CD4-positive, alpha-beta memory T cell (primary cell): ENCODE measurements at places on chromosomes 5 and 9. TPM values are rescaled to one million over a fixed set of nuclear protein-coding genes. Genes with fewer than 3 reads are reported as not detected.

Gene RNF183
- polyA plus RNA-seq: not detected

DNA sequence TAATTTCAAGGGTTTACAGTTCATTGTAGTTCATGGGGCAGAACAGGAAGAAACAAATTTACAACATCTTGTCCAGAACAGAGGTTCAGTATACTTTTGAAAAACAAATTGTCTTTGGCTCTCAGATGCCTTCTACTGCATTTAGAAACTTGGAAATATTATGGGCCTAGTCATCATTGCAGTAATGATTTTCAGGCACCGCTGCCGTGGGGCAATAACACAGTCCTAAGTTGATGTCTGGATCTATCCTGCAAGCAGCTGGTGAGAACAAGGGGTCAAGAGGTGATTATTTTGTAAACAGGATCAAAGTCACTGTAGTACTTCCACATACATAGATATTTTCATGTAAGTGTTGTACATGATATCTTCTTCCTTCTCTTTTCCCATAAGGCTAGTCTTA is 82.5 kb upstream of the CAST start:
- no peak for DNase-seq

- DNase-seq: no peak
These were observed 71.5 kb downstream of the FBN2 start for GRCh38 chr5:128466554-128466953.

DNA sequence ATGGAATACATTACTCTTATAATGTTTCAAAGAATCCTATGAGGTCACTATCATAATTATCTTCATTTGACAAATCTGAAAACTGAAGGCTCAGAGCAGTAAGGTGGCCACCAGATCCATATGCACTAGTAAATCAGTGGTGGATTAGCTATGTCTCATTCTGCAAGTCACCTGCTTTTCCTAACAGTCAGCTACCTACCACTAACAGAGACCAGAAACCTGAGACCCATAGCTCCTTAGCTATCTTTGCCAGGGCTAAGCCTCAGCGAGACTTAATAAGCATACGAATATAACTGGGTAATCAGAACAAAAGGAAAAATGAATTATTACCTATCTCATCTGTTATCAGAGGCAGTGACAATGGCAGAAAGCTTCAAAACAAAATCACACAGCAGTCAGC is 118.7 kb downstream of the AUH start:
- no peak for DNase-seq

Gene TAF11L10
- polyA plus RNA-seq: not detected

Gene FGF10
- polyA plus RNA-seq: not detected

- DNase-seq: no peak
These were observed 19.3 kb downstream of the AK8 start for GRCh38 chr9:132858751-132859150.

DNA sequence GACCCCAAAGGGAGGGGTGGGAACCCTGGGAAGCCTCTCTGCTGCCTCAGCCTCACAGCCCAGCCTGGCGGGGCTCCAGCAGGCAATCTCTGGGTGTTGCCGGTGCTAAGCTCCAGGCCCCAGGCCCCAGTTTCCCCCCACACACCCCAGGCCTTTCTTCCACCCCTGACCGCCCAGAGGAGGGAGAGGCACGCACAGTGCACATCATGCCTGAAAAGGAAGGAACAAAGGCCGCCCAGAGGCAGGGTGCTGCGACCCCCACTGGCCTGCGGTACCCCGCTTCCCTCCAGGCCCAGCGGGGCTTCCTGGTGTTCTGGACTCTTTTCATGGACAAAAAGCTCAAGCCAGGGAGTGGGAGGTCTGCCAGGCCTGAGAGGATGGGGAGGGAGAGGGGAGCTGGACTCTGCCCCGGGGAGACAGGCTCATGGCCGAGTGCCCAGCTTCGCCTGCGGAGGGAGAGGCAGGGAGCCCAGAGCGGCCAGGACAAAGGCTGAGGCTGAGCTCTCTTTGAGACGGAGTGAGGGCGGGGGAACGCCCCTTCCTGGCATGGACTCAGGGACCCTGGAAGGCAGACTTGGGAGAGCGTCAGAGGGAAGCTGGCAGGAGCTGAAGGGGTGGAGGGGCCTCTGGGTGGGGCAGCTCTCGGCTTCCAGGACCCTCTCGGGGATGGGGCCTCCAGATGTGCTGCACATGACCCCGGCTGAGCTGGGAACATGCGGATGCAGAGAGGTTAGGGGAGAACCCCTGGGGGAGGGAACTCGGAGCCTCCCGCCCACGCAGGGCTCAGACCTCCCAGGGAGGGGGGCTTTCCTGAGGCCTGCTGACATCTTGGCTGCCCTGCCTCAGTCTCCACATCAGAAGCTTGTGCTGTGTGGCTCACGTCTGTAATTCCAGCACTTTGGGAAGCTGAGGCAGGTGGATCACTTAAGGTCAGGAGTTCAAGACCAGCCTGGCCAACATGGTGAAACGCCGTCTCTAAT is 1.8 kb upstream of the ENTPD2 start:
- no peak for DNase-seq

- DNase-seq: no peak
These were observed 174.7 kb downstream of the PPP2R2B start for GRCh38 chr5:146703899-146704298.

GRCh38 chr9:95435074-95435728 is 81.6 kb downstream of the PTCH1 start:
- peak; percentile 5 for DNase-seq

- DNase-seq: no peak
These were observed 212.6 kb upstream of the TARS1 start for GRCh38 chr5:33228149-33228548.

DNA sequence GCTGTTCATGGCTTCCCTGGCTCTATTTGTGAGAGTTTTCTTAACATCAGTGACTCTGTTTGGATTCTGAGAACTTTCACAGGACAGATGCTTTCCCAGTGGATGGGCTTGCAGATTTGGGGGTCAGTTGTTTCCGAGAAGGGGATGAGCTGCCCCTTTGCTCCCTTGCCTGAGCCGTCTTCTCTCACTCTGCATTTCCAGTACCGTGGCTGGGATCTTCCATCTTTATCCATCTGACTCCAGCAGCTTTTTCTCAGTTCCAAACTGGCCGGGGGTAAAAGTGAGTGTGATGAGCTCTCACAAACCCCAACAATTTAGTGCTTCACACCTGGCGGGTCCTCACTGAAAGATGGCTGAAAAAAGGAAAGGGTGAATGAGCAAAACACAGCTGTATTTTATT is 79.1 kb downstream of the TENT4A start:
- no peak for DNase-seq

DNA sequence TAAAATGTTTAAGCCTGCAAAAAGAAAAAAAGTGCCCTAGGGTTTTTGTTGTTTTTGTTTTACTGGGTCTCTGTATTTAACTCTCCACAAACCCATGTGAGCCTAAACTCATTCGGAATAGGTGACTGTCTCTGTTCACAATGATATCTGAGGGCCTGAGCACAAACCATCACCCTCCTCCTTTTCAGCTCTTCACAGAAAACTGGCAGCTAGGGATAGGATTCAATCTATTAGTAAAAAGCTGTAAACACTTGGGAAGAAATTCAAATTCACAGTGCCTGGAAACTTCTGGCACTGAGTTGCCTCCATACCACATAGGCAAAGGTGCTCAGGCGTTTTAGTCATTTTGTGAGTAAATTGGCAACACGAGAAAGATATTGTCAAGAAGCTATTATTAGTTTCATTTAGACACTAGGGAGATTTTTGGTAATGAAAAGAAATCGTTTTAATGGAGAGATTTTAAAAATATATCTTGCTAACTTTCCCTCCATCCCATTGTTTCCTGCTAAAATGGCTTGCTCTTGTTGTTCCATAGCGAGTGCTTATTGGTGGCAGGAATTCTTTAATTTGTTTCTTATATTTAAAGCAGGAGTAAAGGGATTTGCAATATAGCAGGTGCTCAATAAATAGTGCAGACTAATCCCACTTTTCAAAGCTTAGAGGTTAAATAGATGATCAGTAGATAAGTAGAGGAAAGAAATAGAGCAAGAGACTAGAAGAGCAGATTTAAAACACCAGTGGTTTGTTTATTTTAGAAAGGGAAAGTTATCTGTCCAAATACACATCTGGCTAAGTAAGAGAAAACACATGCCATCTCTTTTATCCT is 9.7 kb downstream of the FOXD1 start:
- no peak for DNase-seq

DNA sequence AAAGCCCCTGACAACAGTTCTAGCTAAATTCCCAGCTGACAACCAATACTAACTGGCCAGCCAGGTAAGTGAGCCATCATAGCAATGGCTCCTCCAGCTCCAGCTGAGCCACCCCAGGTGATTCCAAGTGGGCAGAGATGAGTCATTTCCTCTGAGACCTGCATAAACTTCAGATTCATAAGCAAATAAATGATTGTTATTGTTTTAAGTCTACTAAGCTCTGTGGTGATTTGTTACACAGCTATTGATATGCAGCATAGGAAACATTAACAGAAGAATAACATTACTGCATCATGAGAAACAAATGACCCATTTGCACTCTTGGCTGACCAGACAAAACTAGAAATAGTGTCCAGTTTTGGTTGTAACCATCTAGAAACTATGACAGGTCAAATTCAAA is 60.3 kb downstream of the TTC39B start:
- no peak for DNase-seq

DNA sequence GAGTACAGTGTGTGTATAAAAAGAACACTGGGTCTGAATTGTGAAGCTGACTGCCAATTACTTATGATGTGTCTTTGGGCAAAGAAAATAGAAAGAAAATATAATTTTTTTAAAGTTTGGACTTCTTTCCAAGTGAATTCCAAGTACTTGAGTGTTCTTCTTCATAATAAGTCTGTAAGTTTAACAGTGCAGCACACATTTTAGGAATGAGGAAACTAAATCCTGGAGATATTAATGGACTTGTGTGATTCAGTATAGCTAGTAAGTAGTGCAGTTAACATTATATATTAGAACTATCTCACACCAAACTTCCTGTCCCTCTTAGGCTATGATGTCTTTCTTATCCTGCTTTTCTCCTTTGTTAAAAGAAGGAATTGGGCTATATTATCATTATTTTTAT is 1953.8 kb downstream of the MAT2B start:
- DNase-seq: no peak

DNA sequence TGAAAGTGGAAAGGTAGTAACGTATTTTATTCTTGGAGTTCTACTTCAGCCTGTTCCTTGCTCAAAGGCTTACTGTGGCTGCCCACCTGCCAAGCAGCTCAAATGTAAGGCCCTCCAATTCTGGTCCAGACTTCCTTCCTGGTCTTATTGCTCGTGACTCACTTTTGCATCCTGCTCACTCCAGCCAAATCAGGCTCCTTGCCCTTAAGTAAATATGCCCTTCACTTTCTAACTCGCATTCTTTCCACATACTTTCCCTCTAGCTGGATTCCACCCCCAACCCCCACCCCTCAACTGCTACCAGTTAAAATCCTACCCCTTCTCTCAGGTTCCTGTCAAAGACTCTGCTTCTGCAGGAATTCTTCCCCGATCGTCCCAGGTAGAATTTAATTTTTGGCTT is 96.6 kb downstream of the GALNT10 start:
- DNase-seq: no peak

Gene DBH
- polyA plus RNA-seq: 0.18 TPM

DNA sequence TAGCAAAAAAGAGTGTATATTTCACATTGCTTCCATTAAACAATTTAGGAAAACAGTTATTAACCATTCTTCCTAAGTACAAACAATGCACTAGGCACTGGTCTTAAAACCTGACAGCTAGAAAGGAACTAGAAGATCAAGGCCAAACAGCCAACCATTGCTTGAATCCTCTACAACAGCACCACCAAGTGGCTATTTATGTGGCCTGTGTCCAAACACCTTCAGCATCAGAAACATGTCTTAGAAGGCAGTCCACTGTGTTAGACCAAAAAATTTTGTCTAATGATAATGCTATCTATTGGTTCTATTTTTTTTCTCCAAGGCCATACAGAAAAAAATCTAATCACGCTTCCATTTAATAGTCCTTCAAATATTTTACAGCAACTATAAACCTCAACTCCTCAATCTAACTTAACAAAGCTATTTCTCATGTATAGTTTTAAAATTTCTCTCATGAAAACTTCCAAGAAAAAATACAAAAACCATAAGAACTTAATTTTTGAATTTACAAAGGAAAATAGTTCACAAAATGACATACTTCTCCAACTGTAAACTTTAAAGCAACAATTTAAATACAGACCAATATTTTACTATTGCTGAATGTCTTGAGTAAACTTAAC is 36.1 kb downstream of the CAAP1 start:
- DNase-seq: peak; percentile 6

Gene ANKRD34B
- polyA plus RNA-seq: not detected

- DNase-seq: peak; percentile 3
These were observed 51.5 kb downstream of the PCSK1 start for GRCh38 chr5:96381526-96381925.

DNA sequence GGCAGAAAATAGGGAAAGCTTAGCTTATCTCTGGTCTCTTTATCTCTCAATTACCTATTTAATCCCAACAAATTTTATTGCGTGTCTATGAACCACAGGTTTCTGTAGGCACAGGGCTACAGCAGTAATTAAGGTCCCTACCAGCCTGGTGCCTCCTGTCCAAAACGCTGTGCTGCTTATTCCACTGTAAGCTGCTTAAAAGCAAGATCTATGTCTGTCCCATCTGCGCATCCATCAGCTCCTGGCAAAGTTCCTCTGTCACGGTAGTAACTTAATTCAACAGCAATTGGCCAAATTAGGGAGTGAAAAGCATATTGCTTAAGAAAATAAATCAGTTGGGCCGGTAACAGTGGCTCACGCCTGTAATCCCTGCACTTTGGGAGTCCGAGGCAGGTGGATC is 235.8 kb upstream of the VLDLR start:
- no peak for DNase-seq

Gene CORO2A
- polyA plus RNA-seq: 11.9 TPM

GRCh38 chr5:158812408-158812807 is 287.3 kb downstream of the EBF1 start:
- DNase-seq: peak; percentile 50

Gene WDR36
- polyA plus RNA-seq: 22.0 TPM

GRCh38 chr9:37491939-37492338 is 6.2 kb downstream of the POLR1E start:
- no peak for DNase-seq

DNA sequence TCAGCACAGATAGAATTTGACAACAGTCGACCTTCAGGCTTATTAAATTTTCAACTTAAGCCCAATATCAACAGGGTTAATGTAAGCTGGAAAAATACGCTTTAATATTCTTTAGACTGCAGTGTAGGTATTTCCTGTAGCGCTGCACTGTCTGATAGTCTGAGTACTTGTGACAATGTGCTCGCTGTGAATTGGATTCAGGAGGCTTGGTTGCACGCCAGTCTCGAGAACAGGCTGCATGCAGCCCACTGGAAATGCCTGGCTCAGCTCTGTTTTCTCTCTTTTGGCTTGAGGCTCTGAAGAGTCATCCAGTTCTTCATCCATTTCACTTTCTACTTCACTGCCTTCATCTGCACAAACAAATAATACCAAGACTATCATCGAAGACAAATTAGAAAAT is 300.9 kb downstream of the RFX3 start:
- DNase-seq: no peak
